ENCODE measurements at places on chromosomes 5 and 9. TPM values are rescaled to one million over a fixed set of nuclear protein-coding genes. Genes with fewer than 3 reads are reported as not detected.

DNA sequence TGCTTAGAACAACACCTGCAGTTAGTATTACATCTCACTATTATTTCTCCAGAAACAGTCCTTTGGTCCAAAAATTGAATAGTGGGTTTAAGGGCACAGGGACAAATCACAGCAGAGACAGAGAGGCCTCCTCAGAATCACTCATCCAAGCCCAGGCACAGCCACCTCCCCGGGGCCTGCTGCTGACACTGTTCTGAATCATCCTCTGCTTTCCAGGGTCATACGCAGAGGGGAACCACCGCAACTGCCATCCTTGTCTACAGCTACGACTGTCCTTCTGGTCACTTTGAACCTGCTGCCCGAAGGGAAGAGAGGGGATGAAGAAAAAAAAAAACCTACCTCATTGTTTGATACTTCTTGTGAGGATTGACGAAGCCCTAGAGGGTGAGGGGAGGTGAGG lies 35.3 kb upstream of the MAN2A1 start:
- DNase-seq, result no peak
- H3K36me3 ChIP-seq, result no peaks in the 10 kb centered on the region
- no peak overlapping the region for H3K4me3 ChIP-seq

- no peaks in the 10 kb centered on the region for H3K36me3 ChIP-seq
- H3K27me3 ChIP-seq, result no peaks in the 10 kb centered on the region
- peaks cover 3% of the 10 kb centered on the region for H3K4me1 ChIP-seq
- H3K27ac ChIP-seq, result no peak overlapping the region
- no peak overlapping the region for H3K4me3 ChIP-seq
These were observed 204.2 kb downstream of the KDM4C start for GRCh38 chr9:6961845-6962522.

DNA sequence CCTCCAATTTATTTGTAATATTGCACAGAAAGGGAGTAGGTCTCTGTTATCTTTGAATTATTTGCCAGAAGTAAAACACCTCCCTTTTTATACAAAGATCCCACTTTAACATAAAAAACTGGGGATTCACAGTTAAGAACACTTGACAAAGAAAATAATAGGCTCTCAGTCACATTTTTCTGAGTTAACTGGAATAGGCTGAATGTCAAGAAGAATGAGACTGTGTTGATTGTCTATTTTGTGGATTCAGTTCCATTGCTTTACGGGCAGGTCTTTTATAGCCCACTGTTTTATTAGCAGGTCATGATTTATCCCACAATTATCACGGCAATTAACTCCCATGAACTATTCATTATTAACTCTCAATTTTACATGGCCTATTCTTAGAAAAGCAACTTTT lies 427.4 kb downstream of the CTNND2 start:
- H3K27ac ChIP-seq, result no peak overlapping the region
- no peak overlapping the region for H3K4me3 ChIP-seq
- no peaks in the 10 kb centered on the region for H3K4me1 ChIP-seq
- no peaks in the 10 kb centered on the region for H3K27me3 ChIP-seq
- DNase-seq, result no peak

DNA sequence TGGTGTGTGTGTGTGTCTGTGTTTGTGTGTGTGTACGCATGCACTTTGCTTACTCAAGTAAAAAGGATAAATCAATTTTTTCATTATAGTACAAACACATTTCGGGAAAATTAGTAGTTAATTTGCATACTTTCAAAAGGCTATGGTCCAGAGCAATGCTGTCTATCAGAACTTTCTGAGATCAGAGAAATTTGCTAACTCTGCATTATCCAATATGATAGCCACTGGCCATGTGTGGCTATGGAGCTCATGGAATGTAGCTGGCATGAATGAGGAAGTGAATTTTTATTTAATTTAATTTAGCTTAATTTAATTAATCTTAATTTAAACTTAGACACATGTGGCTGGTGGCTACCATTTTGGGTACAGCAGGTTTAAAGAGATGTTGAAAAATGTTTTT lies 289.6 kb downstream of the MAT2B start:
- no peaks in the 10 kb centered on the region for H3K27me3 ChIP-seq
- DNase-seq, result no peak
- no peaks in the 10 kb centered on the region for H3K4me1 ChIP-seq
- no peaks in the 10 kb centered on the region for H3K36me3 ChIP-seq

GRCh38 chr9:113587471-113588031 lies 124.0 kb downstream of the RGS3 start:
- H3K4me1 ChIP-seq, result peaks cover 70% of the 10 kb centered on the region
- H3K27ac ChIP-seq, result peak overlapping the region; percentile 84
- DNase-seq, result no peak

GRCh38 chr9:130536701-130537107 lies 42.7 kb upstream of the FUBP3 start:
- H3K27me3 ChIP-seq, result no peaks in the 10 kb centered on the region
- H3K27ac ChIP-seq, result no peak overlapping the region
- H3K36me3 ChIP-seq, result no peaks in the 10 kb centered on the region
- no peak overlapping the region for H3K4me3 ChIP-seq
- no peak for DNase-seq

DNA sequence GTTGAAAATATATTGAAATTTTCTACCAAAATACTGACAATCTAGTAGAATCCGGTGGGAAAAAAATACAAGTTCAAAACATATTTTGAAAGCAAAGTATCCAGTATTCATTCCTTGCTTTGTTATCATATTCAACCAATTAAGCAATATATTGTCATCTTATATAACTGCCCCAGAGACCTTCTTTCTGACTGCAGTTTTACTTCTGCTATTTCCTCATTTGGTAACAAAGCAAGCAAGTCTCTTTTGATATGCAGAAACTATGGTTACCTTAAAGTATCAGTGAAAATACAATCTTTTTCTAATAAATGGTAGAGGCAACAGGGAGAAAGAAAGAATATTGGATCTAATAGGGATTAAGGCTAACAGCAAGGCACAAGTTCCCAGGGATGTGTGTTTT lies 663.7 kb upstream of the MEF2C start:
- no peaks in the 10 kb centered on the region for H3K4me1 ChIP-seq
- H3K4me3 ChIP-seq, result no peak overlapping the region
- DNase-seq, result no peak

DNA sequence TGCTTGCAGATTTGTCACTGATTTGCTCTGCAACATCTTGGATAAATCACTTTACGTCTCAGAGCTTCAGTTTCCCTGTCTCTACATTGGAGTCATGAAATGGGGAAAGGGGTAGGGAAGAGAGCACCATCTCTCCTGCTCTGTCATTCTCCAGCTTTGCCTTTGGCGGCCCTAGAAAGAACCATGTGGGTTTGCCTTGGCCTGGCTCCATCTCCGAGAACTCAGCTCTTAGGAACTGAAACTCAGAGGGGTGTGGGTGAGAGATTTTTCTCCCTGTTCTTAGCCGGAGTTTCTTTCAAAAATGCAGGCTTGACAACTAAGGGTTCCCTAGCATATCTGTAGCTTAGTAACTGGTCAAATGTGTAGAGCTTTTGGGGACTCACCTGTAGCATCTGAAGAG lies 123.5 kb downstream of the SMARCA2 start:
- no peak for DNase-seq
- no peaks in the 10 kb centered on the region for H3K27me3 ChIP-seq
- H3K27ac ChIP-seq, result no peak overlapping the region
- no peaks in the 10 kb centered on the region for H3K4me1 ChIP-seq

DNA sequence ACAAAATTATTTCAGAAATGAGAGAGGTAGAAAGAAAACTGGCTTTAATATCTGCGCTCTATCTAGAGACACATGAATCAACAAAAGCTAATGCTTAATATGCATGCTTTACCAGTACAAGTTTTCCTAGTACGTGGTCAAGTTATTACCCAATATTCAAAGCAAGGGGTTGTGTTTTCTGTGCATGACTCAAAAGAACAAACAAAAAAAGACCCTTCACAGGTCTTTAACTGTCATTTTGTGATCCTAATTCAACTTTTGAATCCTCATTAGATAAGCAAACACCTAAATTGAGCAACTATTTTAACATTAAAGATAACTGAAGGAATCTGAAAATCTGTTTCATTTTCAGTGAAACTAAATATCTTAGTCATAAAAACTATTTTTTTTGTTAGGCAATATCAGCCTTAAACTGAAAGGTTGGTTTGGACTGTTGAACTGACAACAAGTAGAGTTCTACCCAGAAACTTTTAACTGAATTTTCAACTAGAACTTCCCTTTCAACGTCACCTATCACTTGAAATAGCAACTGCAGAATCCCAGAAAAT lies 12.5 kb downstream of the ST8SIA4 start:
- H3K4me3 ChIP-seq, result no peak overlapping the region
- H3K27me3 ChIP-seq, result no peaks in the 10 kb centered on the region
- peaks cover 5% of the 10 kb centered on the region for H3K4me1 ChIP-seq
- DNase-seq, result no peak
- no peaks in the 10 kb centered on the region for H3K36me3 ChIP-seq
- peak overlapping the region; percentile 38 for H3K27ac ChIP-seq

DNA sequence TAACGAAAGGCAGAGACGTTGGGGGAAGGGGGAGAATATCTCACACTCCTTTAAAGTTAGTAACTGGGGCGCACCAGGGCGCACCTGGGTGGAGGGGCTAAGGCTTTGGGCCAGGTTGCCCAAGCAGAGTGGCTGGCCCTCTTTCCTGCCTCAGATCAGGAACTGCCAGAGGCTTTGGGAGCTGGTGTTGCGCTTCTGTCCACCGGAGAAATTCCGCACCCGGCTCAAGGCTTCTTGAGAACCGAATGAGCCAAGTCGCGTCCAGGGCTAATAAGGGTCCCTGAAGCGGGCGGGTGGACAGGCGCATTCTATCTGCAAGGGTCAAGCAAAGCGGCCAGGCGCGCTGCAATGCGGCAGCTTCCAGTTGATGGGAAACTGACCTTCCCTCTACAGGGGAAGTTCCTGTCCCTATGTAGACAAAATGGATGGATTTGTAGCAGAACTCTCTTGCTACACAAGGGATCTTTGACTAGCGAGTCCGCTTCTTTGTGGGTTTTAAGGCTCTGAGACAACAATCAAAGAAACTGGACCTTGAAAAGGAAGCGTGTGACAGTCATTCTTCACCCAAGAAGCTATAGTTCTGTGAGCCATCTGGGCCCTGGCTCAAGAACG lies 5.5 kb downstream of the PAX5 start:
- no peak overlapping the region for H3K4me3 ChIP-seq
- peaks cover 79% of the 10 kb centered on the region for H3K27me3 ChIP-seq
- H3K36me3 ChIP-seq, result no peaks in the 10 kb centered on the region
- peak; percentile 47 for DNase-seq
- H3K27ac ChIP-seq, result no peak overlapping the region

Gene C9orf50
- total RNA-seq, result not detected

Gene PCDHAC2
- 23.0 TPM for total RNA-seq

Gene CAMK4
- 36.7 TPM for total RNA-seq

Gene SH3RF2
- total RNA-seq, result 19.3 TPM

Gene LMBRD2
- total RNA-seq, result 8.4 TPM

Gene PCDHA3
- 1.0 TPM for total RNA-seq

Gene PCDHGA8
- total RNA-seq, result 2.6 TPM

All from upper lobe of left lung (tissue), 6 donors.